Memory B cell (primary cell): ENCODE measurements at places on chromosomes 6 and 20.

DNA sequence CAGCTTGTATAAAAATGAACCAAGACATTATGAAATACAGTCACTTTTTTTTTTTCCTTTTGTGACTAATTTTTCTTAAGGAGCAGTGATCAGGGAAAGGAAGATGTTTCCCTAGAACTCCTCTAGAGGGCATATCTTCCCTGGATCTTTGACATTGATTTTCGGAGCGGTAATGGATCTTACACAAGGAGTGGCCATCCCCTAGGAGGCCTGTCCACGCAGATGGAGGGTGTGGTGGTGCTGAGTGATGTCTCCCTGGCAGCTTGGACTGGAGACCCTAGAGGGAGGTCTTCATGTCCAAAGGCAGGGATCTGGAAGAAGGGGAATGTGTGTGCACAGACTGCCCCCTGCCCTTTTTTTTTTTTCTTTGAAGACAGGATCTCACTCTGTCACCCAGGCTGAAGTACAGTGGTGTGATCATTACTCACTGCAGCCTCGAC, 7.0 kb upstream of the KIFC1 start:
- DNase-seq = no peak

DNA sequence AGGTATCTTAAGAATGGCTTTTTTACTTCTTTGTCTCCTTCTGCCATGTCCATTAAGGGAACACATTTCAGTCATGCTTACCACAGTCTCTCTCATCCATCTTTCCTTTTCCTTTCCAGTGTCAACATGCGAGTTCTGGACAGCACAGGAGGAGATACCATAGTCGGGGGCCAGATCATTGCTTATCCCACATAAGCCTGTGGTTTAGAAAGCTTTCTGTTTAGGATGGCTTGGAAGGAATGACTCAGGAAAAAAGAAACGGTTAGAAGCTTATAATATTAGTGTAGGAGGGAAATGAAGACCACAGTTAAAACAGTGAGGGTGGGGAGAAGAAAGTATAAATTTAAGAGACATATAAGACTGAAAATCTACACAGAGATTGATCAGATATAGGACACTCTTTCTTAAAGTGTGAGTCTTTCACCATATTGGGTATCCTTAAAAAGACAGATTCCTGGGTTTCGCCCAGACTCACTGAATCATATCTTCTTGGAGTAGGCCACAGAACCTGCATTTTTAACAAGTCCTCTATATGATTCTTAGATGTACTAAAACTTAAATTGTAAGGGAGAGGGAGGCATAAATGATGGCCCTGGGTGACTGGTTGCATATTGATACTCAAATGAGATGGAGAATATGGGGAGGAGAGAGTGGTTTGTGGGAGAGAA, 36.1 kb downstream of the DSE start:
- DNase-seq = no peak

DNA sequence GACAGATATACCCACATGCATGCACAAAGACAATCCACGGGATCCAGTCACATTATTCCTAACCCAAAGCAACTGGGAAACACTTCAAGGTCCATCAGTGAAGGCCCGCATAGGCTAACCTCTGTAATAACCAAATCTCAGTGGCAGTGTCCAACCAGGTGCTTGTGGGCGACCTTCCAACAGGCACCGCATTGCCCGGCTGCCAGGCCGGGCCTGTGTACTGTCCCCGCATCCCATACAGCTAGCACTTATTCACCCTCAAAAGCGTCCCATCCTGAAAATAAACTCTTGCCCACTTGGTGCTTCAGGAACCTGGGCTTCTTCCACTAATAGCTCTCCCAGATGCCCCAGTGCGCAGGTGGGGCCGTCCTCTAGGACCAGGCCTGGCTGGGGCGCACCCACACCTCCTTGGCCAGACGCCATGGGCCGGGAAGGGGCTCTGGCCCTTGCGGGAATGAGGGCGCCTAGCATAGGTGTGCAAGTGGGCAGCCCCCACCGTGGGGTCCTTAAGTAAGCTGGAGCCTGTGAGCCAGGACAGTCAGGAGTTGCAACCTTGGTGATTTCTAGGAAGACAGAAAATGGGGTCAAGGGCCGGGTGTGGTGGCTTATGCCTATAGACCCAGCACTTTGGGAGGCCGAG, 1.1 kb upstream of the ENTPD6 start:
- no peak for DNase-seq

- no peak for DNase-seq
These were observed 85.7 kb upstream of the CDH4 start for GRCh38 chr20:61166324-61166723.

- DNase-seq = no peak
These were observed 73.0 kb downstream of the SLX4IP start for GRCh38 chr20:10508060-10508459.
